ENCODE measurements at places on chromosomes 4 and X. TPM values are rescaled to one million over a fixed set of nuclear protein-coding genes. Genes with fewer than 3 reads are reported as not detected.

GRCh38 chrX:2147928-2148327, 352.8 kb downstream of the DHRSX start:
- DNase-seq, result no peak

SLC2A9 gene
- total RNA-seq, result 22.1 TPM

- DNase-seq, result peak; percentile 65
Observed at GRCh38 chr4:53497487-53498244, 93.6 kb downstream of the LNX1 start.

YTHDC1 gene
- 29.7 TPM for total RNA-seq

DNA sequence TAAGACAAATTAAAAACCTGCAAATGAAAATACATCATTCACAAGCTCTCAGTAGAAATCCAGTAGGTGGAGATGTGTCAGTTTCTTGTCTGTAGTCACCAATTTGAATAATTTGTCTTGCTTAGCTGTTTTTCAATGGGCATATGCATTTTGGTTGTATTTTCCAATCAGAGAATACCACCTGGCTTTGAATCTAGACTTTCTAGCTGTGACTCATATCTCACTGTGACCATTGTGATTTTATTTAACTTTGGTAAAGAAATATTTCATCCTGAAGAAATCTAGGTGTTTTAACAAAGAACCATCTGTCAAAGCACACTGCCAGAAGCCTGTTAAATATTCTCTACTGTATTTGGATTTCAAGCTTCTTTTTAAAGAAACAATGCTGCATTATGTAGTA, 1650.6 kb upstream of the IGFBP7 start:
- no peak for DNase-seq

Measured in right lobe of liver (tissue), 6 donors.